ENCODE measurements at places on chromosomes 7 and 10. TPM values are rescaled to one million over a fixed set of nuclear protein-coding genes. Genes with fewer than 3 reads are reported as not detected.

DNA sequence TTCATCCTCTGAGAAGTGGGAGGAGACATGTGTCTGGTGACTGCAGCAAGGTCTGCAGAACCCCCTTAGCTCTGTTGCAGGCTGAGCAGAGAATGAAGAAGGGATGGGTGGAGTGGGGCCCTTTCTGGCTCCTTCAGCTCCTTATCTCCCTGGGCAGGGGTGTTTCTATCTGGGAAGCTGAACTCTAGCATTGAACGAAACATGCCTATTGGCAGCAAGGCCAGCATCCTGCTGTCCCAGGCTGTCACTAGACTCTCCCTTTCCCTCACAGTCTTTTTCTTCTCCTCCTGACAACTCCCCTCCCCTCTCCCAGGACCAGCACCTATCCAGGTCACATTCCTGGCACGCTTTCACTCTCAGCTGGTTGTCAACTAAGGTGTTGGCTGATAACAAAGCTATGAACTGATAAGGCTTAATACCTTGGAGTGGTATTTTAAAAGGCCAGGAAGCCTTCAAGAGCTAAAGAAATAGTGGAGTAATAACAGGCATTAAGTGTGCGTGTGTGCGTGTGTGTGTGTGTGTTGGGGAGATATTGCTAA lies 128.8 kb upstream of the FZD8 start:
- DNase-seq: no peak

DNA sequence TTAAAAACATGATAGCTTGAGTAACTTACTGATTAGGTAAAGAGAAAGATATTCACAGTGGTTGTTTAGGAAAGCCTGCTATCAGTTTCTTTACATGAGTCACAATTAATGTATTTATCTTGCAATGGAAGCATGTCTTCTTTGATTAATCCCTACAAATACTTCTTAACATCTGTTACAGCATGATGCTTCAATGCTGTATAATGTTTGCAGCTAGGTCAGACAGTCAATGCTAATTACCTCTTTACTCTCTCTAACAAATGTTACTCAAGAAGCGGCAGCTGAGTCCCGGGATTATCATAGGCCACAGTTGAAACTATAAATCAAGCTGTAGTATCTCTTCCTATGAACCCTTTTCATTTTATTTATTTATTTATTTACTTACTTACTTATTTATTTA lies 33.2 kb downstream of the ACBD5 start:
- no peak for DNase-seq

GFRA1 gene
- not detected for total RNA-seq

DNA sequence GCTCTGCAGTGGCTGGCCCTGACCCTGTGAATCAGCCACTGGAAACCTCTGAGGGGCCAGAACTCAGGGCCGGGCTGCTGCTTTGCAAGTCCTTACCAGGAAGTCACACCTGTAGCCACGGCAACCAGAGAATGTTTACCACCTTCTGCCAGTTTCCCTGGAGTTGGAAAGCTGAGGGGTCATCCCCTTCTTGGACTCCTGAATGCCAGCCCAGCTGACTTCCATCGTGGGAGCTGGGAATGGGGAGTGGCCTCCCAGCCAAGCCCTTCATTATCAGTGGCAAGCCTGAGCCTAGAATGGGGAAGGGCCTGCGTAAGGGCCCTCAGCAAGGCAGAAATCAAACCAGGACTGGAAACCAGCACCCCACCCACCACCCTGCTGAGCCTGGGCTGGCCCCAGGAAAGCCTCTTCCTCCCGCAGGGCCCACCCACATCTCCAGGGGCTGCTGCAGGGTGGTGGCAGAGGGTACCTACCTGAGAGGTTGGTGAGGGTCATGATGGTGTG lies 6.5 kb upstream of the CRHR2 start:
- DNase-seq: no peak

DNA sequence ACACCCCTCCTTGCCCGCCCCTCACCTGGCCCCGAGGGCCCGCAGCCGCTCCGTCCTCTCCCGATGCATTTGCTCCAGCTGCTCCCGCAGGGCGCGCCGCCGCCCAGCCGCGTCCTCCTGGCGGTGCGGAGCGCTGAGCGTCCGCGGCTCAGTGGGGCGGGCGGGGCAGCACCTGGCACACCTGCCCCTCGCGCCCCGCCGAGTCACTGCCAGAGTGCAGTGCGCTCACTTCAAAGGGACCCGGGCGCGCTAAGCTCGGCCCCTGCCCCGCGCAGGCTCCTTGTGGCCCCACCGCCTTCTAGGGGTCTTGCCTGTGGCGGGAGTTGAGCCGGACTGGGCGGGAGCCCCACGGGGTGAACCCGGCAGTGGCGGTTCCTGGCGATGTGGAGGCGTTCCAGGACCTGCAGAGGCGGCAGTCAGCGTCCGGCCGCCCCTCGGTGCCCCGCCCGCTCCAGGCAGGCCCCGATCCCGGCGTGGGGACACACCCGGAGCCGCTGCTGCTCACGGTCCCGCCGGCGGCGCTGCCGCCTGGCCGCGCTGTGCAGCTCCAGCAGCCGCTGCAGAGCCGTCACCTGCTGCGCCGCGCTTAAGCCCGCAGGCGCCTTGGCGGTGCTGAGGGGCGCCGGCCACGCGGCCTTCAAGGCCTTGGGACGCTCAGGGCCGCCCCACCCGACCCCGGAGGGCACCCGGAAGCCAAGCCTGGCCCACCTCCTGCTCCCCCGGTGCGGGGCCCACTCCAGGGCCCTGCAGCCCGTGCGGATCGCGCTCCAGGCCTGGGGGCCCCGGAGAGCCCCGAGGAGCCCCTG lies 6.7 kb downstream of the ATP6V1F start:
- DNase-seq: peak; percentile 59

CCL24 gene
- not detected for total RNA-seq

DNA sequence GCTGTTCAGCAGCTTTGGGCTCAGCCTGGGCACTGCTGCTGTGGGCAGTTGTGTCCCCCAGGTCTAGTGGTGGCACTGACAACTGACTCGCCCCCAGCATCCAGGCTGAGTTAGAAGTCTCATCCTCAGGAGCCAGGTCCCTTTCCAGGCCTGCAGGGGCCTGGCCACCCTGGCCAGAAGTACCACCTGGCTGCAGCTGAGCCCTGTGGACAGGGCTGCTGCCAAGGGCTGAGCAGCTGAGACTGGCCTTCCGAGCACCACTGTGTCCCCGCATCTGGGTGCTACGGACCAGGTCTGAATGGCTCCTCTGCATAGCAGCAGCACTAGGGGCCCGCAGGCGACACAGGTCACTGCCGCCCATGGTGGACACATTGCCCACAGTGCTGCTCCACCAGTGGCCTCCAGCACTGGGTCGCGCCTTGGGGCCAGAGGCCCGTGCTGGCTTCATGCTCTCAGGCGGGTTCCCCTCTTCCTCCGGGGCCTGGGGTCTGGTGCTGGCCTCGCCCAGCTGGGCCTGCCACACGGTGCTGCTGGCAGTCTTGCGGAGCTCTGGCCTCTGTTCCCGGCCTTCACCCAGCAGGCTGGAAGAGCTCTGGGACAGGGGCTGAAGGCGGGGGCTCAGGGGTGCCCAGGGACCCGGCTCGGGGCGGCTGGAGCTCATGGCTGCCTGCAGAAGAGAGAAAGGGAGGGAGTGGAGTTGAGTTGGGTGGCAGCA lies 6.2 kb downstream of the GPRIN2 start:
- DNase-seq: no peak

OPN1SW gene
- not detected for total RNA-seq

- DNase-seq: no peak
Observed at GRCh38 chr10:112184052-112184371, 447 bp upstream of the GPAM start.

INA gene
- not detected for total RNA-seq

ADAM12 gene
- total RNA-seq: not detected

ZNF107 gene
- 92.2 TPM for total RNA-seq

TMEM236 gene
- 0.06 TPM for total RNA-seq

GRCh38 chr10:85847085-85847484 lies 519.5 kb downstream of the GRID1 start:
- no peak for DNase-seq

DNA sequence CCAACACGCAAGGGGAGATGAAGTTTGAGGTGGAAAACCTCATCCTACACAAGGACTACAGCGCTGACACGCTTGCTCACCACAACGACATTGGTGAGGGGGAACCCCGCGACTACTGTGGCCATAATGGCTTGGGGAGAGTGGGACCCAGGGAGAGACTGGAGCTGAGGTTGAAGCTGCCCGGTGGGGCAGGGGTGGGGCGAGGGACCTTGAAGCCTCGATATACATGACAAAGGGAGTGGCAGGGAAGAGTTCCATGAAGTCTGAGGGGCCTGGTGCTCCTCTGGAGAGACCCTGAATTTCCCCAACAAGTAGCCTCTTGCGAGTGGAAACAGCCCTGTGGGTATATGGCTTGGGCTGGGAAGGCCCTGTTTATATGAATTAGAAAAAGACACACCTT lies 3.1 kb downstream of the PLAU start:
- DNase-seq: no peak

STAMBPL1 gene
- total RNA-seq: 41.0 TPM

GRCh38 chr10:19872504-19873271 lies 56.5 kb downstream of the PLXDC2 start:
- DNase-seq: no peak

TAS2R16 gene
- total RNA-seq: not detected

DNA sequence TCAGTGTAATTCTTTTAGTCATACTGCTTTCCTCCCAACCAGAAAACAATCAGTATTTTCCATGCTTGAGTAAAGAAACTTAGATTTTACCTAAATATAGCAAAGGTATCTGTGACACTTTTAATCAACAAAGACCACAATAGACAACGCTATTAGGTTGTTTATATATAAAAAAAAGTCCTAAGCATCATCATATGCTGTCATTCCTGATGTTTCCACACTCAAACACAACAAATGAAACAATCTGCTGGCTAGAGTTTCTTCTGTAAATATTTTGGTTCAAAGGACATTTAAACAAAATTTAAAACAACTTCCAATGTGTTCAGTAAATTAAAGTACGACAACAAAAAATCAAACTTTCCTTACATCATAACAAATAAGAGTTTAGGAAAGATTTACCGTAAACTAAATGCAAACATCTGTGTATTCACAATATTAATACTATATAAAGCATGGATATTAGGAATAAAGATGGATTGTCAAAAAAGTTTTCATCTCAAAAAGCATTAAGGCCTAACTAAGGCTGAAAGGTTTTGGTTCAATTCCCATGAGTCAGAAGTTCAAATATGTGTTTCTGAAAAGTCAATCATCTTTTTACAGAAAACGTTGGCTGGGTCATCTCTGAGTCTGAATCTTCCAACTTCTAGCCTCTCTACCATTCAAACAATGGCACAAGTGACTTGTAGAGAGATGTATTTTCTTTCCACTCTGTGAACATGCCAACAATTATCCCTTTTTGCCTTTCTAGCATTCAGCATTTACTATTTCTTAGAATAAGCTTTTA lies 157.1 kb downstream of the CRPPA start:
- no peak for DNase-seq

CCDC3 gene
- not detected for total RNA-seq

DNA sequence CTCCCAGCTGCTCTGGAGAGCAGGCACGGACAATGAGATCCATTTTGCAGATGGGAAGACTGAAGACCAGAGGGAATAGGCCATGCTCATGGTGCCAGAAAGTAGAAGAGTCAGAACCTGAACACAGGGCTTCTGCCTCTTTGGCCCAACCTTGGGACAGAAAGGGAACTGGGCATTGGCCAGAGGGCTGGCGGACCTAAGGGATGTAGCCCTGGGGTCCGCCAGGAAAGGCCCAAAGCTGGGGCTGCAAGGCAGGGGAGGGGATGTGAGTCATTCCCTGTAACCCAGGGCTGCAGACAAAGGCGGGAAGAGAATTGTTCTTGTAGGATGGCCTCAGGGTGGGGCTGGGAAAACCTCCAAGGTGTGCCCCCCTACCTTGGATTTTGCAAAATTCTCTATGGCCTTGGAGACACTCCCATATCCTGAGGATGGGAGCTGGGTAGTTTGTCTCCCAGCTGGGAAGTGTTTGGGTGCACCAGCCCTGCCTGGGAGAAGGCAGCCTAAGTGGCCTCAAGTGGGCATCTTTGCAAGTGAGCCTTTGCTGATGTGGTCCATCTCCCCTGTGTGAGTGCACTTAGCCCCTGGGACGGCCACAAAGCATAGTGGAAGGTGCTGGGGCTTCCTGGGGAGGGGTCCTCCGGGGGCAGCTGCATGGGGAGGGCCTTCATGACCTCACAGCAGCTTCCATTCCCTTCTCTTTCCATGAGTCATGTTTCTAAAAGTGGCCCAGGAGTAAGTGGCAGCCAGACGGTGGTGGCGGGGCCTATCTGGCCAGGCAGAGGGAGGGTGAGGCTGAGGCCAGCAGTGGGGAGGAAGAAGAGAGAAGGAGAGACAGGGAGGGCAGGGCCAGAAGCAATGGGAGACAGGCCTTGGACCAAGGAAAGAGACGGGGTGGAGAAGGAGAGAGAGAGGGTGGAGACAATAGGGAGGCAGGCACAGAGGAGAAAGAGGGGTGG lies 9.2 kb downstream of the AQP1 start:
- no peak for DNase-seq

SLC26A5 gene
- not detected for total RNA-seq

SPDYE9 gene
- total RNA-seq: not detected

- DNase-seq: no peak
Observed at GRCh38 chr10:64275774-64276173, 754.6 kb downstream of the REEP3 start.

DNA sequence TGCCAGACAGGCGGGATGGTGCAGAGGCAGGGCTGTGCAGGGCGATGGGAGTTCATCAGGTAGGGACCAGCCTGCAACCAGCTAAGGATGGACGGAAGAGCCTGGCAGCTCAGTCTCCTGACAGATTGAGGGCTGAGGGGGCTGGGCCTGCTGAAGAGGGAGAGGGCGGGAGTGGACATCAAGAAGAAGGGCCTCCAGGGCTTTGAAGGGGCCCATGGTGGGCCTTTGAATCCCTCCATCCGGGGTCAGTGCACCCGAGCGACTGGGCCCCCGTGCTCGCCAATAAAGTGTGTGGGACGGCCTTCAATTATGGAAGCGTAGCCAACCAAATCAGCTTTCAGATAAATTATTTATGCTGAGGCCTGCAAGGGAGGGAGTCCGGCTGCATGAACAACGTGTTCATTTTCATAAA lies 431.2 kb downstream of the RPS24 start:
- no peak for DNase-seq

DNA sequence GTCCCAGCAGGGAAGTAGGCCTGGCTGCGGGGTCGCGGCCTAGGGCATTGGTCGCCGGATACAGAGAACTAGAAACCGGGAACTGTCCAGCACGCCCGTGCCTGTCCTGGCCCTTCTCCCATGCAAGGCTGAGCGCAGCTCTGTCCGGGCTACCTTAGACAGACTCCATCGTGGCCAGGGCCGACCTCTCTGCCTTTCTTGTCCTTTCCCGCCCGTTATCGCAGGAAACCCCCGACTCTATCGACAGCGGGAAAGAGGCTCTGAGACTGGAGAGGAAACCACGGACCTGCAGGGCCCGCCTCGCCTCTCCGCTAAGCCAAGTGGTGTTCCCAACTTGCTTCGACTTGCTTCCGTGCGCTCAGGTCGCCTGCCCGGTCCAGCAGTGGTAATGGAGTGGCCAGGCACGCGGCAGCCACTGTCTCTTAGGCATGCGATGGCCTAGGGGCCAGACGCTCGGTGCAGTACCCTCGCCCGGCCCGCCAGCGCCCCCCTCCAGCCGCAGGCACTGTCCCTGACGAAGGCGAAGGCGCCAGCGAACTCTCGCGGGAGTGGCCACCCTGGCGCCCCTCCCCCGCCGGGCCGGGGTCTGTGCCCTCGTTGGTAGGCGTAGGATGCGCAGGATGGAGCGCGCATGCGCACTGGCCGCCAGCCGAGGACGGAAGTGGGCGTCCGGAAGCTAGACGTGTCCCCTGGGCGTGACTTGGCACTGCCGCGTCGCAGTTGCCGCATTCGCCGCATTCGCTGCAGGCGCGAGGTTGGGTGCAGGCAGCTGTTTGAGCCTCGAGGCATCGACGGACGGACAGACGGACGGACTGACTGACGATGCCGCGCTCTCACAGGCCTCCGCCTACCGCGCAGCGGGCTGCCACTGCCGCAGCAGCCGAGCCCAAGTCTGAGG lies 54.4 kb downstream of the MCMBP start:
- no peak for DNase-seq

- no peak for DNase-seq
Observed at GRCh38 chr10:52525761-52526160, 211.7 kb downstream of the DKK1 start.

Measured in OCI-LY7 (cell line).